ENCODE measurements at places on chromosomes 1 and 21.

- DNase-seq, result no peak
These were observed 10.7 kb downstream of the HAPLN2 start for GRCh38 chr1:156629823-156630449.

GRCh38 chr1:62841587-62842169 lies 57.7 kb downstream of the ATG4C start:
- DNase-seq, result peak; percentile 37

DNA sequence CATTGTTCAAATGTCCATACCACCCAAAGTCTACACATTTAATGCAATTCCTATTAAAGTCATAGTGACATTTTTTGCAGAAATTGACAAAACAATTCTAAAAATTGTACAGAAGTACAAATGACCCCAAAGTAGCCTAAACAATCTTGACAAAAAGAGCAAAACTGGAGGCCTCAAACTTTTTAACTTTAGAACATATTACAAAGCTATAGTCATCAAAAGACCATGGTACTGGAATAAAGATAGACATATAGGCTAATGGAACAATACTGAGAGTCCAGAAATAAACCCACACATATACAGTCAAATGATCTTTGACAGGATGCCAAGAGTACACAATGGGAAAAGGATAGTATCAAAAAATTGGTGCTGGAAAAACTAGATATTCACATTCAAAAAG lies 213.2 kb upstream of the SAMSN1 start:
- DNase-seq, result no peak

DNA sequence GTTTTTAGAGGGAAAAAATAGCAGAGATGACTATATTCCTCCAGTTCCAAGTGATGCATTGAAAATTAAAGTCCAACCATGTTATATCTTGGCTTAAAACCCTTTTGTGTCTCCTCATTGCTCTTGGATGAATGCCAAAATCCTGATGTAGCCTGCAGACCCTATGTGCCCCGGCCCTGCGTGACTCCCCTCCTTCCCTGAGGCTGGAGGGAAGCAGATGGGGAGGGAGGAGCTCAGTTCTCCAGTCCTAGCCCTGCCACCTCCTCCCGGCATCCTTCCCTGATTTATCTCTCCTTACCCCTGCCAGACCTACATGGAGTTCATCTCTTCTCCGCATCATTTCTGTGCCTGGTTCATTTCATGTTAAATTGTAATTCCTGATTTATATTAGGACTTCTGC lies 397.4 kb downstream of the PTPRU start:
- DNase-seq, result no peak

DNA sequence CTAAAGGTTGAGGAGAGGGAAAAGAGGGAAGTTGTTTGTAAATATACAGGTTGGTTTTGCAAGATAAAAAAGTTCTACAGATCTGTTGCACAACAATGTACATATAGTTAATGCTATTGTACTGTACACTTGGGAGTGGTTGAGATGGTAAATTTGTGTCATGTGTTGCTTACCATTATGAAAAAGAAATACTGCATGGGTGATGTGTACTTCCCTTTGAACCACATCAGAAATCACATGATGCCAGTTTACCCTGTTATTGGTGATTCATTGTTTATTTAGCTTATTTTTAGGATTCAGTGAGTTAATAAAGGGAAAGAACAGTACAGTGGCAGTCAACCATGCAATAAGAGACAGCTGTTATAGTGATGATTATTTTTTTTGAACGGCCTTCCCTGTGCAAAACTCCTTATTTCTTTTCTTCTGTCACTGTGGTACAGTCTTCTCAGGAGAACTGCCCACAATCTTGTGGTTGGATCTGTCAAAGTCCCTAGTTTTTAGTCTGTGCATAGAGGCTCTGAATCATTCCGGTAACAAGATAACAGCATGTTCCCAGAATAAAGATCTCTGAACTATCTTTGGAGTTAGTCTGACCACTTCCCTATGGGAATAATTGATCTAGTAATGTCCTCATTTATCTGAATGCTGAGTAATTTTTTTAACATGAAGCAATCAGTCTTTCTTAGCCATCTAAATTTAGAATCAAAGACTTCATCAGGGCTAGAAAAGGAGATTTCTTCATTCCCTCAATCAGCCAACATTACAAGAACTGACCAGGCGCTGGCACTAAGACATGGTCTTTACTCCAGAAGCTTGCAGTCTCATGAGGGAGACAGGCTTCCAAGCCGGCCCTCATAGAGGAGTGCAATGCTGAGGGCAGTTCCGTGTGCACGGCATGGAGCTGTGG lies 84.2 kb downstream of the SH3GLB1 start:
- peak; percentile 87 for DNase-seq

Data from CMK (cell line).